ENCODE measurements at places on chromosomes 6 and 20. TPM values are rescaled to one million over a fixed set of nuclear protein-coding genes. Genes with fewer than 3 reads are reported as not detected.

The PACRG gene
- 1.4 TPM for total RNA-seq

The GPR63 gene
- total RNA-seq, result 0.44 TPM

The SERINC3 gene
- 83.0 TPM for total RNA-seq

DNA sequence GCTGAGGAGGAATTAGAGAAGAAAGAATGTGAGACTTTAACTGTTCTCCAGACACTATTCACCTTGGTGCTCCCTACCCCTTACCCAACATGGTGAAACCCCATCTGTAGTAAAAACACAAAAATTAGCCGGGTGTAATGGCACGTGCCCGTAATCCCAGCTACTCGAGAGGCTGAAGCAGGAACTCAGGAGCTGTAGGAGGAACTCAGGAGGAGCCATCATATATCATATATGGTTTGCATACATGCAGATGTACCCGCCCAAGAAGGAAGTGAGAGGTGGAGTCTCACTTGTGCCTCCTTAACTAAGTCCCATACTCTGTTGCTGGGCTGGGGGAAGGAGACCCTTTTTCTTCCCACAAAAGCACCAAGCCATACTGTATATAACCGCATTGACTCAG is 35.5 kb upstream of the ME1 start:
- no peak for DNase-seq

DNA sequence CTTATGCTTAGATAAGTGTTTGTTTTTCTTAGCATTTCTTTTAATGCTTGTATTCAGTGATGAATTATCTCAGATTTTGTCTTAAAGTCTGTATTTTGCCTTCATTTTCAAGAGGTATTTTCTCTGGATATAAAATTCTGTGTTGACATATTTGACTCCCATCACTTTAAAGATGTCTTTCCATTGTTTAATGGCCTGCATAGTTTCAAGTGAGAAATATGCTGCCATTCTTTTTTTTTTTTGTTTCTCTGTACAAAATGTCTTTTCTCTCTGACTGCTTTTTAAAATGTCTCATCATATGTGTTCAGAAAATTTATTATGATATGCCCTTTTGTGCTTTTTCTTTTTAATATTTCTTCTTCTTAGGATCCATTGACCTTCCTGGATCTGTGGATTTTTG is 578.0 kb upstream of the NOX3 start:
- DNase-seq, result no peak

DNA sequence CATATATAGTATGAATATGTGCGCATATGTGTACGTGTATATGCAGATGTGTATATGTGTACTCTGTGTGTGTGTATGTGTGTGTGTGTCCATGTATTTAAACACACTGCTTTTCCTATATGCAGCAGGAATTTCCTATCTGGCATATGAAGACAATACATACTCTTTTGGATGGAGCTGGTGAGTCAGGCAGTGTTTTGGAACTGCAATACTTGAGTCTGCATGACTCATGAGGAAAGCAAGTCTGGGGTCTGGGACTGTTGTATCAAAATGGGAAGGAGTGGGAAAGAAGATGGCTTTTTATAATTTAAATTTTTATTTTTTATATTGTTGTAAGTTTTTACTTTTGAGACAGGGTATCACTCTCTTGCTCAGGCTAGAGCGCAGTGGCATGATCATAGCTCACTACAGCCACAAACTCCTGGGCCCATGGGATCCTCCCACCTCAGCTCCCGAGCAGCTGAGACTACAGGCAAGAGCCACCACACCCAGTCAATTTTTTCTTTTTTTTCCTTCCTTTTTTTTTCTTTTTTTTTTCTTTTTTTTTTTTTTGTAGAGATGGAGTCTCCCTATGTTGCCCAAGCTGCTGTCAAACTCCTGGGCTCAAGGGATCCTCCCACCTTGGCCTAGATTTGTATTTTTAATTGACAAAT is 72.2 kb downstream of the ATXN1 start:
- no peak for DNase-seq

- DNase-seq, result no peak
Observed at GRCh38 chr20:951384-952169, 35.4 kb upstream of the ANGPT4 start.

Measured in T-cell (primary cell).